NCI-H1092 (cell line): ENCODE measurements at places on chromosomes 2 and 18.

- DNase-seq: no peak
Measured at GRCh38 chr2:187869195-187869594, 315.0 kb upstream of the TFPI start.

DNA sequence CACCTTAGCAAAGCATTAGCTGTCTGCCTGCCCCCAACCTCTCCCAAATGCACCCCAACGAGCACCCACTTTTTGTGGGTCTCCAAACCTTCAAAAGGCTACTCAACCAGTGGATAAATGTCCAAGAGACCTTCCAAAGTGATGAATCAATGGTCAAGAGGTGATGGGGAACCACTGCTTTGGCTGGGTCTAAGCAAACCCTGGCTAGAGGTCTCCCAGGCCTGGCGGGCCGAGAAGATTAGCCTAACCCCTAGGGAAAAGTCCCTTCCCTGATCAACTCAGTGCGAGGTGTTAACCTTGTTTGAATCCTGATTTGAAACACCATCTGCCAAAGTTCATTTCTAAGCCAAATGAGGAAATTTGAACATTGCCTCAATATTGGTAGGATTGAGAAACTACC is 144.7 kb upstream of the SIX3 start:
- no peak for DNase-seq

- DNase-seq: no peak
Measured at GRCh38 chr2:194424683-194425209, 1232.3 kb upstream of the SLC39A10 start.

DNA sequence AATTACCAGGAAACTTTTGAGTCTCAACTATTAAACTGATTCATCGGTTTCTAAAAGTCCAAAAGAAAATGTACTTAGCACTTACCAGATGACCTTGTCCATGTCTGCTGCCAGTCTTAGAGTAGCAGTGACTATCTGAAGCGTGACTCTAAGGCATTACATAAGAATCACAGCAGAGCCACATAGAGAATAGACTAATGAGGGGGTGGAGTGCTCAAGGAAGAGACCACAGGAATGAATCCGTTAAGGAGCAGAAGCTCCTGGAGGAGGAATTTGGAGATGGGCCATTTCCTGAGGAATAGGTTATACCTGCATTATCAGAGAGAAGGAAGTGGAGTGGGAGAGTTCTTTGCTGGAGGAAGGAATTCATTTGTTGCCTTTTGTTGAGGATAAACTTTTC is 116.0 kb downstream of the MAP3K20 start:
- no peak for DNase-seq

DNA sequence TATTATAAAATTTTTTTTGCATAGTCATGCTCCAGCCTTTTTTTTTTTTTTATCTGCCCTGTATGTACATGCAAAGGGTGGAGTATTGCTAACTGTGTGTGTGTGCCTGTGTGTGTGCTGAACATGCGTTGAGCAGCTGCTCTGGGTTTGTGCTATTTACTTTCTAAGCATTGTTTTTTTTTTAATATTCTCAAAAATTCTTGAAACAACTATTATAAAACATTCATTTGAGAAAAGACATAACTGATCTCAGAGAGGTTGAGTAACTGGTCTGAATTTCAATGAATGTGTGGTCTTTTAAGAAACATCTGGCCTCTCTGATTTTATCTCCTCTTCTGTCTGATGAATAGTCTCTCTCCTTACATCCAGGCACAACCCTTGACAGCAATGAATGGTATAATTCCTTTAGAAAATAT is 366.0 kb upstream of the SLC14A2 start:
- no peak for DNase-seq

GRCh38 chr2:151292141-151292540 is 2.7 kb upstream of the NMI start:
- no peak for DNase-seq

DNA sequence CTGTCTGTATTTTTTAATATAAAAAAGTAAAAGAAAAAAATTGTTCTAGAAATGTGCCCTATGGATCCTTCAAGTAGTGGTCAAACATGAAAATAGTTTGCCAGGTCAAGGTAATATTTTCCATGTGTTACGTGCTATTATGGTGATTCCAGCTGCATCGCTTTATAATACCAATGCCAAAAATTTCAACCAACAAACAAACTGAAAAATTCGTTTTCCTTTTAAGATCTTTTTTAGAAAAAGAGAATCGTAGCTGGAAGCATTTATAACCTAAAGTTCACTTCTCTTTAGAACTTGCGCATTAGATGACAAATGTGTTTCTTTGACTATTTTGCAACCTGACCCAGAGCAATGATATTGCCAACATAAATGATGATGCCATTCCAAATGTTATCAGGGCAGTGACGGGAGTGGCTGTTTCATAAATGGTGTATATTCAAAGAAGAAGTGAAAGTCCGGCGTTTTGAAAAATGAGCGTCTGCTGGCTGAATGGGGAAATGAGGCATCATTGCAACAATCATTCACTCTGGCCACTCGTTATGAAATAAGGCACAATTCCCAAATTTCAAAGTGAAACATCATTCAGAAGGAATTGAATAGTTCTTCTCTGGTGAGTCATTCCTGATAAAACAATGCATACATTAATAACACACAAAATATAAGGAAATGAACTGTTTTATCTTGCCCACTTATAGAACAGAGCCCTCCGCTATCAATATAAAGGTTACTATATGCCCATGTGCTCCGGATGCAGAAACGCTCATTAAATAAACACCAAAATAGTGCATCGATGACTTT is 297.4 kb downstream of the TGIF1 start:
- no peak for DNase-seq

DNA sequence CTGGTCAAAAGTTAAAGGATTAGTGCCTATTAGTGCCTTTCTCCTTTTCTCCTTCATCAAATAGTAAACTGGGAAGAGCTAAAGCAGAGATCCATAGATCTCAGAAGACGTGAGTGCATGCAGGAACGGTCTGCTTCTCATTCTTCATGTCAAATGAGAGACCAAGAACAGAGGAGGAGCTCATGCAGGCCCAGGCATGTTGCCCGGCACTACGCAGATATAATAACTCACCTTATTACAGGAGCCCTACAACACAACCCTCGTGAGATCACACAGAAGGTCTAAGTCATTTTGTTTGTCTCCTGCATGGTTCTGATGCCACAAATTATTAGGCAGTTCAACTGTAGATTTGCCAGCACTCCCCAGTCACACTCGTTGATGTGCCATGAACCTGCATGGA is 71.8 kb downstream of the CMPK2 start:
- no peak for DNase-seq

DNA sequence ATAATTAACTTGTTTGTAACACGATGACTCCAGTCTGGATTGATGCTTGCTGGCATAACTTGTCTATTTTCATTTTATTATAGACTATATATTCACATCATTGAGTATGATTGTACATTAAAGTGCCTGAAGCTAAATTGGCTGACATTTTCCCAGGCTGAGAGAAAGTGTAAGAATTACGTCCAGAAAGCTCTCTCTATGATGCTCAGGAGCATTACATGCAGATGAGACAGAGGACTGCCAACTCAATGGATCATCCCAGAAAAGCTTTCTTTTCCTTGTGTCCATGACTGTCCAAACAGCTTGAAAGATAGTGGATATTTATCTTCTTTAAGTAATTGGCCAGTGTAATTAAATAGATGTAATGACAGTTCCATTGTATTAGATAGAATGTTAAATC is 1372.2 kb upstream of the TMEFF2 start:
- no peak for DNase-seq
